Mesenteric fat pad (tissue), 1 donor: ENCODE measurements at places on chromosomes 1 and 21. TPM values are rescaled to one million over a fixed set of nuclear protein-coding genes. Genes with fewer than 3 reads are reported as not detected.

ADGRB2 gene
- 3.9 TPM for total RNA-seq

PRPF38A gene
- total RNA-seq = 25.9 TPM

KCNE1 gene
- 7.3 TPM for total RNA-seq

TNN gene
- total RNA-seq = 0.61 TPM

ADCY10 gene
- total RNA-seq = 0.55 TPM

OR2T33 gene
- total RNA-seq = not detected

S100A9 gene
- 892 TPM for total RNA-seq

C1orf141 gene
- not detected for total RNA-seq

FCER1G gene
- 176 TPM for total RNA-seq

AQP10 gene
- not detected for total RNA-seq

LCE3D gene
- total RNA-seq = not detected

OR2L3 gene
- total RNA-seq = not detected

SPRR2F gene
- total RNA-seq = not detected

CAPN8 gene
- not detected for total RNA-seq

CNTN2 gene
- total RNA-seq = not detected

OXCT2 gene
- 0.87 TPM for total RNA-seq

MYOC gene
- total RNA-seq = 6.3 TPM

SOX13 gene
- 33.1 TPM for total RNA-seq

ARID1A gene
- 64.2 TPM for total RNA-seq

SLC22A15 gene
- 5.1 TPM for total RNA-seq

SMCP gene
- not detected for total RNA-seq

TMPRSS2 gene
- 0.61 TPM for total RNA-seq

CFAP57 gene
- 0.19 TPM for total RNA-seq
